Stomach (tissue), 19 donors: ENCODE measurements at places on chromosomes 6 and 20. TPM values are rescaled to one million over a fixed set of nuclear protein-coding genes. Genes with fewer than 3 reads are reported as not detected.

The TRAM2 gene
- 1.4 TPM for total RNA-seq

The OARD1 gene
- total RNA-seq: 1.2 TPM

The EFCAB8 gene
- not detected for total RNA-seq

The SNAP25 gene
- total RNA-seq: 9.8 TPM

- DNase-seq: no peak
- H3K4me3 ChIP-seq: no peak overlapping the region
- no peaks in the 10 kb centered on the region for H3K36me3 ChIP-seq
- H3K27me3 ChIP-seq: no peaks in the 10 kb centered on the region
Measured at GRCh38 chr6:19911223-19911622, 74.1 kb downstream of the ID4 start.
